ENCODE measurements at places on chromosomes 12 and 14.

DNA sequence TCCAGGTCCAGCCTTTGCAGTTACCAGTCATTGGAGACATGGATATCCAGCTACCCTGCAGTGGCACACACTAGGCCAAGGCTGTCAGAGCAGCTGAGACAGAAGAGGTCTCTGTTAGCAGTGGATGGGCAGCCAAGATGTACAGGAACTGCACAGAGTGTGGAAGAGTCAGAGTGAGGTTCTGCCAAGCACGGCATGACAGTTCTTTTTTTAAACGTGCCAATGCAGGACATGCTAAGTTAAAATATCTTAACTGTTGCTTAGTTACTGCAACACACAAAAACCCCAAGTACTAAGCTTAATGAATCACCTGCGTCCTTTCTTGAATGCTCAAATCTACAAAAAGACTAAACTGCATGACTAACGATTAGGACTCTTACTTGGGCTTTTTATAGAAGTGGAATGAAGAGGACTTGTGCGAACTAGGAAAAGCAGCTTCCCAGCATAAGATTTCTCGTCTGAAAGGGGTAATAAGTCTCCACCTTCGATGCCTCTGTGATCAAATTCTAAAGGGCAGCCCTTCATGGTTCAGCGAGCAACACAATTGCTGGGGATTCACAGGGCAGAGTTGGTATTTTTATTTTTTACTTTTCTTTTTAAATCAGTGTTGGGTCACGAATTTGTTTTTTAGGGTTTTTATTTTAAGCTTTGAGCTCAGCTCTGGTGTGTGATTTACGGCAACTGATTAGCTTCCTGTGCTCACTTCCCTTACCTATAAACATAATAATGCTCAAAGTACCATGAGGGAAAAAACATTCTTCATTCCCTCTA, 20.6 kb downstream of the MAPK1IP1L start:
- no peak for DNase-seq

- no peak for DNase-seq
Observed at GRCh38 chr14:94998685-94999084, 158.6 kb downstream of the DICER1 start.

DNA sequence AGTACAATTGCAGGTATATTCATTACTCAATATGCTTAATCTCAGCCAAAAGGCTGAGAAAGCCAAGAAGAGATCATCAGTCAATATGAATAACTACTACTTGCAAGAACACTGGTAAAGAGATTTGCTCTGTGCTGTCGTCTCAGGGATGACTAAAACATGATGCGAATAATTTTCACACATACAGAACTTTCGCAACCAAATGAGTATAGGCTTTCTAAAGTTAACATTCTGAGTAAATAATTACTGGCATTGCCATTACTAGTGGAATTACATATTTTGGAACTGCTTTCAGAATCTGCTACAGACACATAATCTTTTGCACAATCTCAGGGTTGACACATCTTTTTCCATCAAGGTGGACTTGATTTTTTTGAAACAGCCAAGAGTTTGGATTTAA, 24.7 kb downstream of the NCKAP1L start:
- DNase-seq: no peak

DNA sequence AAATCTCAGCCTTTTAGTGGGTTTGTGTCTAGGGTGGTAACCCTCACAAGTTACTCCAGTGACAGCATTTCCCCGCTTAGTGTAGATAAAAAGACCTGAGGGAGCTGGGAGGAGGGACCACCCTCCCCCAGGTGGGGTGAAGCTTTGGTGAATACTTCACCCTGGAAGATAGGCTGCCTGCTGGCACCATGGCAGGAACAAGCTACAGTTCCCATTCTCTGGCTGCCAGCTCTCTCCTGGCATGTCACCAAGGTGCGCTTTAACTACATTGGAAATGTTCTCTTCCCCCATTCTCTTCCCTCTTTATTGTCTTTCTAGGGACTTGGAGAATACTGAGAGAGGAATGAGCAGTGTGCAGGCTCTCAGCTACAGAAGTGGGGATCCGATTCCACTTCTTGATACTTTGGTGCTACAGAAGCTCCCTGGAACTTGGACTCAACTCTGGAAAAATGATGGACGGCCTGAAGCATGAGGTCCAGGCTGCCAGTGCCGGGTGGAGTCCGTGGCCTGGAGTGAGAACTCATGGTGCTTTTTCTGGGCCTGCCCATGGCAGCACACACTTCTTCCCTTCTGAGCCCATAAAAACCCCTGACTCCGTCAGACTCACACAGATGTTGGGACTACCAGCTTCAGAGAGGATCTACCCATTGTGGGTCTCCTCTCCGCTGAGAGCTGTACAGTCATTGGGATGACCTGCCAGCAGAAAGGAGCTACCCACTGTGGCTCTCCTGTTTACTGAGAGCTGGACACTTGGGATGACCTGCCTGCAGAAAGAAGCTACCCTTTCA, 198.0 kb downstream of the ADGRD1 start:
- DNase-seq: no peak

GRCh38 chr12:15679151-15679550, 110.0 kb downstream of the EPS8 start:
- no peak for DNase-seq

DNA sequence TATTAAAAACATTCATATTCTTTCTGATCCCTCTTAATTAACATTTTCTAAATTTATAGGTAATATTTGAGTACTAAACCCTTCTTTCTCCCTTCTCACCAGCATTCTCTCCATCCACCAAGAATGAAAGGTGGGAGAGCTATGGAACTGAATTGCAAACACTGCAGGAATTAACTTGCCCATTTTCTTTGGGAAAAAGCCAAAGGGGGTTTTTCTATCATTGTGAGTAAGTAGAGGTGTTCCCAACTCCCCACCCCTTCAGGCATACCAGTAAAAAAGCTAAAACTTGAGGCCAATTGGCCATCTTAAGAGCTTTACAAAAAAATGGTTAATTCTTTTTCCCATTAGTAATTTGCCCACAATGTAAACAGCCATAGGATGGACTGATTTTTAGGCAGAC, 23.7 kb downstream of the PCNX1 start:
- no peak for DNase-seq

DNA sequence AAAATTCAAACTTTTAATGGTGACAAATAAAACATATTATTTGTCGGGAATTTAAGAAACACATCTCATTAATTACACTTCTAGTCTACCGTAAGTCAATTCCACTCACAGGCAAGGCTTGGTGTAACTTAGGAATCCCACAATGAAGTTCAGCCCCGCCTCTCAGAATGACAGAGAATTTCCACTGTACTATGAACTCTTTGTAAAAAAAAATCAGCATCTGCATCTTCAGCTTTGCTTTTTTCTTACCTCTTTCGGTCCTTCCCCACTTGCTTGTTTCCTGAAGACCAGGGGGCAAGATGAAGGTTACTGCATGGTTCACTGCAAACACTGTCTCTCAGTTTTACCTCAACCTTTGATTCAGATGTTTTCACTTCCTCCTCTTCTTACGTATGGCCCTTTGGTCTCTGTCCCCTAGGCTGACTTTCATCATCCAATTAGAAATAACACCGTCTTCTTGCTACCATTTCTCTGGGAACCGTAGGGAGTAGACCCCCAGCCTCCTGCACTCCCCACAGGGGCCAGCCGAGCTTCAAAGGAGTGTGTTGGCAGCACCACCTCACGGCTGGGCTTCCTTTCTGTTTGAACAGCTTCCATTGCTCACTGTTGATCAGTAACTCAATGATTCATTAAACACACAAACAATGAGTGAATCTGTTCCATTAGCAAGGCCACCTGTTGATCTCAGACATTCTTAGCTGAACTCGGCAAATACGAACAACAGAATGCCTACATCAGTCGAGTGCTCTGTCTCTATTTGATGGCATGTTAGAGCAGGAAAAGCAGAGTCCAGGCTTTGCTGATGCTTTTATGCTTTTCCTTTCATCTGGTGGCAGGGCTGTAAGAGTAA, 343.0 kb downstream of the BMP4 start:
- DNase-seq: no peak

- DNase-seq: no peak
Observed at GRCh38 chr12:6919588-6919987, 5.2 kb downstream of the ENO2 start.

DNA sequence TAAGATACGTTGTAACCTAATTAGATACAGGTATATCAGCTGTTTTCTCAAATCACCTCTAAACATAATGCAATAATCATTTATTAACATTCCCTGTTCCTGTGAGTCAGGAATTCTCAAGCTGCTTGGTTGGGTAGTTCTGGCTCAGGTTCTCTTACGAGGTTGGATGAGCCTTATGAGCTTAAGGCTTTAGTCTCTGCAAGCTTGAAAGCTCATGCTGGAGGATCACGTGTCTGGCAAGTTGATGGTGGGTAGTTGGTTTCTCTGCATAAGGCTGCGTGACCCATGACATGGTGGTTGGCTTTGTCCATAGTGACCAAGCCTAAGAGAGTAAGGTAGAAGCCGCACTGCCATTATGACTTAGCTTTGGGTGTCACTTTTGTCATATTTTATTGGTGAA, 62.0 kb downstream of the PLEKHA5 start:
- no peak for DNase-seq

GRCh38 chr12:92459850-92460249, 242.9 kb upstream of the PLEKHG7 start:
- DNase-seq: no peak

DNA sequence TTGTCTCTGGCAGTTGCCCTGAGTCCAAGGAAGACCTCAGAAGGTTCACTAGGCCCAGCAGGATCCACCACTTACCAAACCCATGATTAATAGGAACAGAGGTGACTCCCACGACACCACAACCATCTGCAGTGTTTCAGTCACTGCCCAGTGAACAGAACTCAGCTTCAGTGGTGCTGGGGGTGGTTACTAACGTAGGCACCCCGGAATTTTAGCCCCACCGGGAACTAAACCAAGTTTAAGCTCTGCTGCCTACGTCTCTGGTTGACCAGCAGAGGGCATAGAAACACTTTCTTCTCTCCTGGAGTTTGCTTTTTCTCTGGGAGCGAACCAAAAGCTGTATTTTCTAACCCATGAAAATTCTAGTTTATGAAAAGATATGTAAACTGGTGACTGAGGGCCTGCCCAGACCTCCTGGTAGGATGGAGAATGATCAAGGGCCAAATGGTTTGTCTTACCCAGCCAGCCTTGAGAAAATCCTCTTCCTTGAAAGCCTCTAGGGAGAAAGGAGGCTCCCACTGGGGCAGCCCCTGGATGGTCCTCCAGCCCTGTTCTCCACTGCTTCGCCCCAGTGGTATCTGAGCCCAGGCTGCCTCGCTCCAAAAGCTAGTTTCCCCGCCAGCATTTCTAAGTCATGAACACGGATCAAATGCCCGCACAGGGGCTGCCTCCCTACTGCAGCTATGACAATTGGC, 379.8 kb downstream of the DPF3 start:
- DNase-seq: no peak

DNA sequence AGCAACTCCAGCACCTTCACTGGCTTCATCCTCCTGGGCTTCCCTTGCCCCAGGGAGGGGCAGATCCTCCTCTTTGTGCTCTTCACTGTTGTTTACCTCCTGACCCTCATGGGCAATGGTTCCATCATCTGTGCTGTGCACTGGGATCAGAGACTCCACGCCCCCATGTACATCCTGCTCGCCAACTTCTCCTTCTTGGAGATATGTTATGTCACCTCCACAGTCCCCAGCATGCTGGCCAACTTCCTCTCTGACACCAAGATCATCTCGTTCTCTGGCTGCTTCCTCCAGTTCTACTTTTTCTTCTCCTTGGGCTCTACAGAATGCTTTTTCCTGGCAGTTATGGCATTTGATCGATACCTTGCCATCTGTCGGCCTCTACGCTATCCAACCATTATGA, 6.8 kb downstream of the OR11G2 start:
- no peak for DNase-seq

GRCh38 chr12:71665090-71665463, 976 bp downstream of the THAP2 start:
- no peak for DNase-seq

DNA sequence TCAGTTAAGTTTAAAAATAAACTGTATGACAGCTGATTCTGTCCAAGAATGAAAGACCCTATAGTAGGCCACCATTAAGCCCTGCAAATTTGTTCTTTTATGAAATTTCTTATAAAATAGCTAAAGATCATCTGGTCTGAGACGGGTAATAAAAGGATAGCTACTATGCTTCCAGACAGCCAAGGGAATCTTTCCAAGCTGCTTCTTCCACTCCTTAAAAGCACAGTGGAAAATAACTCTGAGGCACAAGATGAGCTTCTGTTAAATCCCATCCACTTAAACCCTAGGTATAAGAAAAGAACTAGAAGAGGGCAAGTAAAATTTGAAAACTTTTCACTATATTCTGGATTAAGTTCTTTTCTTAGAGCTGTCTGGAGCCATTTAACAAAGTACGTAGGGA, 194.3 kb downstream of the CAPZA3 start:
- DNase-seq: no peak

DNA sequence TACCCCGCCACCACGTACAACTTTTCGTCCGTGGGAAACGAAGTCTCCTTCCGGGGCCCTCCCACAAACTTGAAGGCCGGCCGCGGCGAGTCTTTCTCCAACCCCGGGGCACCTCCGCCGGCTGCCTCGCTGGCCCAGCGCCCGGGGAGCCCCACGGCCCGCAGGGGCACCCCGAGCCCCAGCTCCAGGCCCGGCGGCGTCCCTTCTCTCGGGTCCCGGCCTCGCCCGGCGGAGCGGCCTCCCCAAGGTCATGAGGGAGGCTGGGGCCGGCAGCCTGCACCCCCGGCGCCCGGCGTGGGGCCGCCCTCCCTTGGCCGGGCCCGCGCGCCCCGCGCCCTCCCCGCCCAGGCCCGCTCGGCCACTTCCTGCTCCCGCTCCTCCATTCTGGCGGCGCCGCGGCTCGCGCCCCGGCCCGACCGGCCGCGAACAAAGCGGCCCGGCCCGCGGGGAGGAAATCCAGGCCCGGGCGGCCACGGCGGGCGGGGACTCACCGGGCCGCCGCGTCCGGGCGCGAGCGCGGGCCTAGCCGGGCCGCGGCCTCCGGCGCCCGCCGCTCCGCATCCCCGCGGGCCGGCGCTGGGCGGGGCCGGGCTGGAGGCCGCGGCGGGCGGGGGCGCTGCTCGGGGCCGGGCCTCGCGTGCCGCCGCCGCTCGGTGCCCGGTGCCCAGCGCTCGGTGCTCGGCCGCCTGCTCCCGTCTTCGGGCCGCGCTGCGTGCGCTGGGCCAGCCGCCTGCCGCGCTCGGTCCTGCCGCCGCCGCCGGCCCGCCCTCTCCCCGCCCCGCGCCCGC, at the start of gene AKT1:
Gene AKT1, minus strand, starts transcription at position 756 of the 788 bp plus-strand sequence. CDS start 3,105 bp downstream, outside the sequence.
- DNase-seq: no peak

DNA sequence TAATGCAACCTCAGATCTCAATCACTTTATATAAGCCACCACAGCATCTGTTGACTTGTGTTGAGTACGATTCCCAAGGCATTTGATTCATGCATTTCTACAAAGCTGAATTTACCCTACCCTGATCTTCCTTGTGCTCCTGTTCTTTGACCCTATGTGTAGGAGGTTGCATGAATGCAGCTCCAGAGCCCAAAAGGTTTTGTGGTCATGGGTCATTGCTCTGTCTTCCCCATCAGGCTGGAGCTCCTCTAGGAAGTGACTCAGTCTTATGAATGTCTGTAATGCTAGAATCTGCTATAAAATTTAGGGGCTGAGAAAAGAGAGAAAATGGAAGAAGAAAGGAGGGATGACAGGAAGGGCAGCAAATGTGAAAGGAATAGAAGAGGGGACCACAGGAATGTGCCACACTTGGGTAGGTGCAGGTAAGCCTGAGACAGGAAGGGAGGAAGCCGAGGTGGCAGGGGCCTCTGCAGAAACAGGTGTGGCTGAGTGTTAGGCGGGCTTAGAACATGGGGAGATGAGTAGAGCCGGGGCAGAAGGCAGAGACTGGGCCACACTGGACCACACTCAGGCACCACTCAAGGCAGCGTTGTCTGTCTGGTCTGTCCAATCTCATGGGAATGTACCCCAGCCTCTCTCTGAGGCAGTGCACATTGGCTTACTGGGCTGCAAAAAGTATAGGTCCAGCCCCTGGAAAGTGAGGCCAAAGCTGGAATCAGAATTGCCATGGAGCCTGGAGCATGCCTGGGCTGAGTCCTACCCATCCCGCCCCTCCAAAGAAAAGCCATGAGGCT, 334.1 kb downstream of the BCL11B start:
- DNase-seq: no peak

All from stimulated activated CD4-positive, alpha-beta T cell treated with anti-CD3 and anti-CD28 coated beads, TNF-alpha, amount 100 ng/mL, for 48 hours (primary cell).